ENCODE measurements at places on chromosomes 7 and 10. TPM values are rescaled to one million over a fixed set of nuclear protein-coding genes. Genes with fewer than 3 reads are reported as not detected.
A peak's percentile ranks its signal among the peaks of the same experiment; 100 is the strongest.

SVOPL gene
- total RNA-seq, result 0.70 TPM

GRCh38 chr10:2111965-2112364 lies 374.6 kb upstream of the ADARB2 start:
- H3K27me3 ChIP-seq, result no peaks in the 10 kb centered on the region
- H3K4me3 ChIP-seq, result no peak overlapping the region
- H3K4me1 ChIP-seq, result no peaks in the 10 kb centered on the region
- H3K27ac ChIP-seq, result no peak overlapping the region

GRCh38 chr7:128035712-128036111 lies 4.5 kb upstream of the LRRC4 start:
- no peak overlapping the region for H3K27ac ChIP-seq
- H3K27me3 ChIP-seq, result peaks cover 1% of the 10 kb centered on the region
- H3K4me3 ChIP-seq, result no peak overlapping the region
- DNase-seq, result no peak
- H3K4me1 ChIP-seq, result peaks cover 10% of the 10 kb centered on the region
- peaks cover 5% of the 10 kb centered on the region for H3K36me3 ChIP-seq

- peaks cover 21% of the 10 kb centered on the region for H3K27me3 ChIP-seq
- H3K4me1 ChIP-seq, result no peaks in the 10 kb centered on the region
- H3K36me3 ChIP-seq, result no peaks in the 10 kb centered on the region
- no peak for DNase-seq
- no peak overlapping the region for H3K27ac ChIP-seq
These were observed 8.8 kb upstream of the STEAP4 start for GRCh38 chr7:88315522-88315921.

GRCh38 chr7:48109848-48110663 lies 21.0 kb downstream of the UPP1 start:
- H3K4me1 ChIP-seq, result peaks cover 14% of the 10 kb centered on the region
- H3K36me3 ChIP-seq, result peaks cover 5% of the 10 kb centered on the region
- H3K27me3 ChIP-seq, result no peaks in the 10 kb centered on the region
- peak; percentile 78 for DNase-seq
- H3K4me3 ChIP-seq, result no peak overlapping the region

GRCh38 chr10:94069884-94070283 lies 76.2 kb downstream of the PLCE1 start:
- no peaks in the 10 kb centered on the region for H3K4me1 ChIP-seq
- DNase-seq, result no peak
- H3K4me3 ChIP-seq, result no peak overlapping the region
- peaks cover 12% of the 10 kb centered on the region for H3K27me3 ChIP-seq
- no peak overlapping the region for H3K27ac ChIP-seq
- H3K36me3 ChIP-seq, result no peaks in the 10 kb centered on the region

GRCh38 chr10:49357910-49358309 lies 38.0 kb downstream of the DRGX start:
- no peak overlapping the region for H3K27ac ChIP-seq
- no peaks in the 10 kb centered on the region for H3K36me3 ChIP-seq
- no peaks in the 10 kb centered on the region for H3K27me3 ChIP-seq
- H3K4me3 ChIP-seq, result no peak overlapping the region

GRCh38 chr10:97002670-97003069 lies 170.6 kb downstream of the LCOR start:
- no peak overlapping the region for H3K4me3 ChIP-seq
- DNase-seq, result no peak
- no peak overlapping the region for H3K27ac ChIP-seq
- peaks cover 11% of the 10 kb centered on the region for H3K36me3 ChIP-seq
- H3K4me1 ChIP-seq, result no peaks in the 10 kb centered on the region
- peaks cover 4% of the 10 kb centered on the region for H3K27me3 ChIP-seq
